Vagina (tissue), 2 donors: ENCODE measurements at places on chromosomes 12 and 14.
A peak's percentile ranks its signal among the peaks of the same experiment; 100 is the strongest.

DNA sequence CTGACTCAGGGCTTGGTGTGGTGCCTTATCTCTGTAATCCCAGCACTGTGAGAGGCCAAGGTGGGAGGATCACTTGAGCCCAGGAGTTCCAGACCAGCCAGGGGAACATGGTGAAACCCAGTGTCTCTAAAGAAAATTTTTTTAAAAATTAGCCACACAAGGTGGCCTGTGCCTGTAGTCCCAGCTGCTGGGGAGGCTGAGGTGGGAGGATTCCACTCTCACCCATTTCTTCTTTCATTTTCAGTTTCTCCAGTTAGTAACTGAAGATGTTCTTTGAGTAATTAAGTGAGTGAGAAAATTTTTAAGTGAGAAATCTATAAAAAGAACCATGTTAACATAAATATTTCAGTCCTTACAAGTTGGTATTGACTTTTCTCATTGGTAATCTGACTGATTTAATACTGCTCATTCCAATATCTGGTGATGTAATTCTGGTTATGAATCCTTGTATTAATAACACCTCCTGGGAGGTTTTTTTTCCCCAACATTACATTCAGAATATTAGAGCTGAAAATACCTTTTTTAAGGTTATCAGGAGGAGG is 6.1 kb downstream of the METTL3 start:
- no peak for DNase-seq

GRCh38 chr12:95637471-95638155 is 86.3 kb upstream of the USP44 start:
- no peak for DNase-seq

- no peak for DNase-seq
These were observed 71.7 kb downstream of the TPH2 start for GRCh38 chr12:72010356-72010755.

GRCh38 chr14:102209224-102209966 is 69.7 kb downstream of the WDR20 start:
- no peak for DNase-seq

DNA sequence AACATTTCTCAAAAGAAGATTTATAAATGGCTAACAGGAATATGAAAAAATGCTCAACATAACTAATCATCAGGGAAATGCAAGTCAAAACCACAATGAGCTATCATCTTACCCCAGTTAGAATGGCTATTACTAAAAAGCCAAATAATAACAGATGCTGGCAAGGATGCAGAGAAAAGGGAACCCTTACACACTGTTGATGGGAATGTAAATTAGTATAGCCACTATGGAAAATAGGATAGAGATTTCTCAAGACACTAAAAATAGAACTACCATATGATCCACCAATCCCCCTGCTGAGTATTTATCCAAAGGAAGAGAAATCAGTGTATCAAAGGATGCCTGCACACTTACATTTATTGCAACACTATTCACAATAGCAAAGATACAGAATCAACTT is 58.3 kb downstream of the GUCY2C start:
- no peak for DNase-seq

DNA sequence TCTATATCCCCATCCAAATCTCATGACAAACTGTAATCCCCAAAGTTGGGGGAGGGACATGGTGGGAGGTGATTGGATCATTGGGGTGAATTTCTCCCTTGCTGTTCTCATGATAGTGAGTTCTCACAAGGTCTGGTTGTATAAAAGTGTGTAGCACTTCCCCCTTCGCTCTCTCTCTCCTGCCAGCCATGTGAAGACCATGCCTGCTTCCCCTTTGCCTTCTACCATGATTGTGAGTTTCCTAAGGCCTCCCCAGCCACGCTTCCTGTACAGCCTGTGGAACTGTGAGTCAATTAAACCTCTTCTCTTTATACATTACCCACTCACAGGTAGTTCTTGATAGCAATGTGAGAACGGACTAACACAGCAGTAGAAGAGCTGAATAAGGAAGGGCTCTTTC is 62.6 kb upstream of the VASH1 start:
- DNase-seq: peak; percentile 32

GRCh38 chr14:68476212-68477109 is 316.4 kb downstream of the ZFP36L1 start:
- peak; percentile 94 for DNase-seq

DNA sequence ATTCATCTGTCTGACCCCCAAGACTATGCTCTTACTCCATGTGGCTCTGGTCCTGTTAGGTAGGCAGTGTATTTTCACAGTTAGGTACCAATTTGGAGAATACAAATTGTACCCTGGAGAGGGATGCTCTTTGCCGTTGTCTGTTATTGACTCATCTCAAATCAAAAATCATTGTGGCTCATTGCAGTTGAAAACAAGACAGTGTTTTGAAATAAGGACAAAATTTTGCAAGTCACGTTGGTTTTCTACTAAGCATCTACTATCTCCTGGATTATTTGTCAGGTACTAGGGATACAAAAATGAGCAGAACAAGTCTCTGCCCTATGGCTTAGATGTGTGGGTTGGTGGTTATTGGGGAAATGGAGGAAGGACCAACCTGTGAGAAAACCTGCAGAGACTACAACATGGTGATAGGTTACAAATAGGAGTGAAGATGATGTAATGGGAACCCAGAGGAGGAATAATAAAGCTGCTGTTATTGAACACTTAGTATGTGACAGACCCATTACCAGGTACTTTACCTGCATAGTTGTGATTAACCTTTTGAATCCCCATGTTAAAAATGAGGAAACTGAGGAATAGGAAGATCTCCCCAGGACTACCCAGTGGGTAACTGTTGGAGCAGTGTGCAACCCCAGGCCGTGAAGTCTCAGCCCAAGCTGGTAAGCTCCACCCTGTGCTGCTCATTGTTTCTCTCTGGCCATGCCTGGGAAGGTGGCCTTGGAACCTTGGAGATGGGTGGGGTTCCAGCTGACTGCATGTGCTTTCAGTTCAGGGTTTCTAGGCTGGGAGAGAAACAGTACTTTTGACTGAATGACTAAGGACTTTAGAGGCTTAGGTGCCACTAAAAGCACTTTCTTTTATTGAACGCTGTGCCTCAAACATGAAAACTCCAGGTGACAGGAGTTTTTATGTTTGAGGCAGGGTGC is 72.9 kb upstream of the SRSF5 start:
- no peak for DNase-seq

GRCh38 chr12:106311139-106311538 is 8.6 kb downstream of the TCP11L2 start:
- DNase-seq: no peak

DNA sequence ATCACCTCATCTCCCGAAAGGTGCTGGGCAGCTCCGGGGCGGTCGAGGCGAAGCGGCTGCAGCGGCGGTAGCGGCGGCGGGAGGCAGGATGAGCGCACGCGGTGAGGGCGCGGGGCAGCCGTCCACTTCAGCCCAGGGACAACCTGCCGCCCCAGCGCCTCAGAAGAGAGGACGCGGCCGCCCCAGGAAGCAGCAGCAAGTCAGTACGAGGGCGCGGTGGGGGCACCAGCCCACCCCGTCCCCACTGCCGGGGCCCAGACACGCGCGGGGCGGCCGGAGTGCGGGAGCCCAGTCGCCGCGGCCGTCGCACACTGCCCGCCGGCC is 862 bp downstream of the HMGA2 start:
- DNase-seq: no peak

DNA sequence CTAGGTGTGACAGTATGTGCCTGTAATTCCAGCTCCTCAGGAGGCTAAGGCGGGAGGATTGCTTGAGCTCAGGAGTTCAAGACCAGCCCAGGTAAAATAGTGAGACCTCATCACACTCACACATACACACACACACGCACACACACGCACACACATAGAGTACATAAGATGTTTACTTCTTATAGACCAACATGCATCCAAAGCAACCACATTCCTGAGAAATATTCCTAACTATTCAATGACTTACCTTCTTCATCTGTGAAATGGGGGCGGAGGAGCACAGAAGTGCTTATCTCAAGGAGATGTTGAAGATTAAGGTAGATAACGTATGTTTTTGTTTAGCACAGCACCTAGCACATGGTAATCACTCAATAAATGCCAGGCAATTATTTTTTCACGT is 6.4 kb downstream of the NDUFA12 start:
- DNase-seq: no peak

GRCh38 chr12:2344476-2344875 is 291.7 kb downstream of the CACNA1C start:
- DNase-seq: no peak

DNA sequence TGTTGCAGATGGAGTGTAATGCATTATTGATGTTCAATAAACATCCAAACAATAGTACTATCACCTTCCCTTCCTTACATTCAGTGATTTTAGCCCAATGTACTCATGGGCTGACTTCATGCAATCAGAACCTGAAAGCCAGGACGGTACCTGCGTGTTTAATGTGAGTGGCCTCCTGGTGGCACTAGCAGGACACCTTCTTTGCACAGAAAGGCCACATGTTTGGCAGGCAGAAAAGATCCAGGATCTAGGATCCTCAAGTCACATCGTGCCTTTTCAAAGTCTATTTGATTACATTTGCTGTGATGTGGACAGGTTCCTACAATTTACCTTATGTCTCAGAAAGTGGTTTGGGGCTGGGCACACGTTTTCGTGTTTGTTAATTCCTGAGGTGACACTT is 82.9 kb downstream of the NEDD1 start:
- no peak for DNase-seq

- DNase-seq: no peak
These were observed 65.7 kb downstream of the PRKD1 start for GRCh38 chr14:29861996-29862395.

GRCh38 chr14:60649875-60650372 is 647 bp upstream of the SIX1 start:
- no peak for DNase-seq

DNA sequence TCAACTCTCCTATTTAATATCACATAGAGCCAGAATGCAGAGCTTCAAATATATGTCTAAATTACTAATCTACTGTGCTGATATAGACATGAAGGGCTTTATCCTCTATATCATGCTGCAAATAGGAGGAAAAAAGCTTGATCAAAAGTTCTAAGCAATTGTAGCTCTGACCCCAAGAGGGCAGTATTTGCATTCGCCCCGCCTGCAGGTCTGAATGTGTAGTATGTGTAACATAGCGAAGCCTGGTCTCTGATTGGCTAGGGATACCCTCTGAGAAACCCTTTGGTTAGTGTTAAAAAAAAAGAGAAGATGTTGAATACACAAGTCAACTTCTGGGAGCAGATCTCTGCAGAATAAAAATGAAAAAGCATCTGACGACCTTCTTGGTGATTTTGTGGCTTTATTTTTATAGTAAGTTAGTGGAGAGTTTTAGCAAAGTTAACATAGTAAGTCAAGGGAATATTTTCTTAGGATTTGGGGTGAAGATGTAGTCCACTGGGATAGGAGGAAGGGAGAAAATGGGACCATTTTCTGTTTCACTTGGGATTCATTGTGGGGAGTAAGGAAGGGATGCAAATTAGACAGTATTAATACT is 151.6 kb upstream of the OR4E1 start:
- DNase-seq: no peak

GRCh38 chr12:24697295-24697694 is 251.6 kb downstream of the BCAT1 start:
- no peak for DNase-seq

GRCh38 chr12:108284163-108284562 is 54.9 kb downstream of the CMKLR1 start:
- no peak for DNase-seq

DNA sequence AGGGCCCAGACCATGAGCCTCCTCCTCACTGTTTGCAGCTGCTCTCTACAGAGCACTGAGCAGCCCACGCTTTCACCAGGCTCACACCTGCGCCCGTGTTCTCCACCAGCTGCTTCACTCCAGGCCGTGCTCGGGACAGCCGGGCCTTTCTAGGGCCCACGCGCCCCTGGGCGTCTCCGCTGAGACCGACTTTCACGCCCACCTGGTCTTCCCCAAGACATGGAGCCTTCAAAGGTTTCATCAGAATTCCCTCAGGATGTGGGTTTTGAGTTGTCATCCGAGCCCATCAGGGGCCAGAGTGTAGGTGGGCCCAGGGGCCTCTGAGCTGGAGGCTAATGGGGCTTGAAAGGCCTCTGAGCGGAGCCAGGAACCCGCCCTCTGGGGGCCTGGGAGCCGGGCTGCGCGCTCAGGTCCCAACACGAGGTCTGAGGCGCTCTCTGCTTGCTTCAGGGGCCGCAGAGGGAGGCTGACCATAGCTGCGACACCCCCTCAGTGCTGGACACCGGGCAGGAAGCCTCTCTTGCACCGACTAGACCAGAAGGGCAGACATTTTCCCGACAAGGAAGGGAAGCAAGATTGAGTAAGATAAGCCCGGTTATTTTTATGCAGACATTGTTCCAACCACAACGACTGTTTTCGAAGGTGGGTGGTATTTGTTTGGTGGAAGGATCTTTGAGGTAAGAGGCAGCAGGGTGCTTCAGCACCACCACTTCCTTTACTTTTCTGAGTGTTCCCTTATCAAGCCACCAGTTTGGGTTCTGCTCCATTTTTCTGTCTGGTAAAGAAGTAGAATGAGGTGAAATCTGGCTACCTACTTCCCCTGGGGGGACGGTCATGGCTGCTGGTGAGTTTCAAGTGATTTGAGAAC is 125.0 kb upstream of the FUT8 start:
- no peak for DNase-seq

DNA sequence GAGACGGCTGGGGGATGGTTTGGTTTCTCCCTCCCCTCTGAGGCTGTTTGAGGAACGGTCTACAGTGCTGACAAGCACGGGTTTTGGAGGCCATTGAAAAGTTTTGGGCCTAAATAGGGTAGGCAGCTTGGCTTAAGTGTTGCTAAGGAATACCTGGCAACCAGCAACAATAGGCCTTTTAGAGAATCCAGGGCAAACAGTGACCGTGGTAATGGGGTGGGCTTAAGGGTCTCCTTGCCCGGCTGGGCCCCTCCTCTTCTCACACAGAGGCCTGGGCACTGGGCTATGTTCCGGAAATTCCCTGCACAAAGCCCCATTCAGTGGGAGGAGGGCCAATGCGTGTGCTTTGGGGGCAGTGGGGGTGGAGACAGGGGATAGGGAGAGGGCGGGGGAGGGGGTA is 55.4 kb downstream of the ASCL1 start:
- no peak for DNase-seq
